Hematopoietic multipotent progenitor cell treated with erythropoietin and hydrocortisone succinate and interleukin-3 and kit ligand, for 17 days (in vitro differentiated cells): ENCODE measurements at places on chromosomes 4 and X.

DNA sequence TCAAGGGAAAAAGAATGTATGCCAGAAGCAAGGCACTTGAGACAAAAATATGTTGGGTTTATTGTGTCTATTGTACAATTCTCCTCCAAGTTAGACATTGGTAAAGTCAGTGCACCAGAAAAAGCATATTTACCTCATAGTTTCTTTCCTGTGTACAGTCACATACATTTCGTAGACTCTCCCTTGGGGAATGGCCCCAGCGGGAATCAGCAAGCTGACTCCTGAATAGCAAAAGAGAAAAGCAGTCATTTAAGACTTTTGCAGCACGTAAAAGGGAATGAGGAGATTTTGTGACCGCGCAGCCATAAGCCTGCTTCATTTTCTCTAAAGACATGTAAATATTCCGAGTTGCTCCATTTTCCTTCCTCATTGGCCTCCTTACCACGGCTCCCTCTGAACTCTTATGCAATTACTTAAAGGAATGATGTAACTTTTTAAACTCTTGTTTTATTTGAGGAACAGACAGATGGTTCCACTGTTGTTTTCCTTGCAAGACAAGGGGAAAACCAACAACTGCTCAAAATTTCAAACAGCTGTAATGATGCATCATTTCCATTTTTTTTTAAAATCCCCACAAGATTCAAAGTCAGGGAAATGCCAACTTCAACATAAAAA is 332.7 kb downstream of the UNC5C start:
- DNase-seq: no peak

GRCh38 chr4:45732161-45732560 is 391.7 kb downstream of the GABRG1 start:
- DNase-seq: no peak

GRCh38 chr4:183330841-183331240 is 8.6 kb upstream of the CLDN24 start:
- DNase-seq: no peak

DNA sequence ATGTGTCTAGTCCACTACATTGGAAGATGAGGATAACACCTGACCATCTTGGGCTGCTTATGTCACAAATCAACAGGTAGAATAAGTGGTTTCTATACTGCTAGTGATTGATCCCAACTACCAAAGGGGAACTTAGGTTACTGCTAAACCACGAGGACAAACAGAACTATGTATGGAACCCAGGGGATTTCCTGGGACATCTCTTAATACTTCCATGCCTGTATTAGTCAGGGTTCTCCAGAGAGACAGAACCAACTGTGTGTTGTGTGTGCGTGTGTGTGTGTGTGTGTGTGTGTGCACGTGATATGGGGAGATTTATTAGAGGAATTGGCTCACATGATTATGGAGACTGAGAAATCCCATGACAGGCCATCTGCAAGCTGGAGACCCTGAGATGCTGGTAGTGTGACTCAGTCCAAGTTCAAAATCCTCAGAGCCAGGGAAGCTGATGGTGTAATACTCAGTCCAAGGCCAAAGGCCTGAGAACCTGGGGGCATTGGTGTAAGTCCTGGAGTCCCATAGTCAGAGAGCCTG is 16.2 kb upstream of the AFF1 start:
- DNase-seq: peak; percentile 49

- DNase-seq: no peak
Observed at GRCh38 chrX:131577999-131578734, 34.3 kb downstream of the OR13H1 start.
